ENCODE measurements at places on chromosomes 13 and 19. TPM values are rescaled to one million over a fixed set of nuclear protein-coding genes. Genes with fewer than 3 reads are reported as not detected.
A peak's percentile ranks its signal among the peaks of the same experiment; 100 is the strongest.

DOCK6 gene
- 4.1 TPM for total RNA-seq

TMEM86B gene
- total RNA-seq, result 0.82 TPM

CPB2 gene
- total RNA-seq, result not detected

KLK14 gene
- not detected for total RNA-seq

KLK5 gene
- not detected for total RNA-seq

IL17D gene
- total RNA-seq, result 12.6 TPM

VWA8 gene
- total RNA-seq, result 49.3 TPM

CEACAM21 gene
- 1.2 TPM for total RNA-seq

KLK4 gene
- total RNA-seq, result not detected

LYL1 gene
- 2.9 TPM for total RNA-seq

EFNB2 gene
- total RNA-seq, result 73.4 TPM

- no peak for DNase-seq
These were observed 32.6 kb downstream of the SLC7A1 start for GRCh38 chr13:29562786-29563438.

DNA sequence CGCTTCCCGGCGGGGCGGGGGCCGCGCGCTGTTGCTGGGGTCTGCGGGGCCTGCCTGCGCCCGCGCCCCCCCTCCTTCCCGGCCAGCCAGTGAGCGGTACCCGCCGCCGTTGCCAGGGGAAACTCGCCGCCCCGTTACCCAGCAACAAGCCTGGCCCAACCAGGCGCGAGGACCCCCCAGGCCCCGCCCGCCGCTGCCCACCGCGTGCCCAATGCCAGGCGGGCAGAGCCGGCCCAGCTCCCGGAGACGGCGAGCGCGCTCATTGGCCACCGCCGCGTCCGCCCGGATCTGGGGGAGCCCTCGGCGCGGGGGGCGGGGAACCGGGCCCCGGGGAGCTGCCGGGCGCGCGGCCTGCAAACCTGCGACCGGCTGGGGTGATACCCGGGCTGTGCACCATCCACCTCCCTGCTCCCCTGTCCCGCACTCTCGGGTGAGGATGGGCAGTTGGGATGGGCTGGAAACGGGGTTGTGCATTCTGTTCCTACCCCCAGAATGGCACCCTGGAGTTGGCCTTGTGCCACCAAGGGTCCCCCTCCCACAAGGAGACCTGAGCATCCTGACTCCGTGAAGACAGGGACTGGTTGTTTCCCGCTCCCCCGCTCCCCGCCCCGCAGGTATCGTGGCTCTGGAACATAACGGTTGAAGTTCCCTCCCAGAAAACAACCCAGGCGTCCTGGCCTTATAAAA is 8.8 kb upstream of the BBC3 start:
- DNase-seq, result peak; percentile 83

DNA sequence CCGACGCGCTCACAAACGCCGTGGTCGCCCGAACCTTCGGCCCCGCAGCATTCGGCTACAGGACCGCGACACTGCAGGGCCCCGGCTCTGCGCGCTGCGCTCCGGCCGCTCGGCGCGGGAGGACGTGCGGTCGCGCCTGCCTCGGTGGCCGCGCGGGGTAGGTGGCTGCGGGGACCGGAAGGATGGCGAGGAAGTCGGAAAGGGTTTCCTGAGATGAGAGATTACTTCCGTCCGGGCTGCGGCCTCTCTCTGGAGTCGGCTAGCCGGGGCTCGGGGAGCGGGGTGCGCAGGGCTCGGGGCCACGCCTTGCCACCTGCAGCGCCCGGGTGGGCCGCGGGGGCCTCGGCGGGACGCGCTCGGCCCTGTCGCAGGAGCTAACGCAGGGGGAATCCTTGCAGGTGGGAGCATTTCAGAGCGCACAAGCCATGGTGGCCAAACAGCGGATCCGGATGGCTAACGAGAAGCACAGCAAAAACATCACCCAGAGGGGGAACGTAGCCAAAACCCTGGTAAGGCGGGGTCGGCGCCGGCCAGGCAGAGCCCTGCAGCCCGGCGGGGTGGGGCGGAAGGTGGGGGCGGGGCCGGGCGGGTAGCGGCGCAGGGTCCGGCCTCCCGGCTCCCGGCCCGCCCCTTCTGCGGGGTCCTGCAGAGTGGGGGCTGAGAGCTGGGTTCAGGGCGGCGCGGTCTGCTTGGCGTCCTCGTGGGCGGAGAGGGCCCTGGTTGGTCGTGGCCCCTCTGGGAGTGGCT is at the start of gene SERP2:
SERP2 (plus strand) TSS at position 224 of the 747 bp plus-strand sequence; CDS start at position 426, 202 bp downstream.
- DNase-seq, result peak; percentile 83

DNA sequence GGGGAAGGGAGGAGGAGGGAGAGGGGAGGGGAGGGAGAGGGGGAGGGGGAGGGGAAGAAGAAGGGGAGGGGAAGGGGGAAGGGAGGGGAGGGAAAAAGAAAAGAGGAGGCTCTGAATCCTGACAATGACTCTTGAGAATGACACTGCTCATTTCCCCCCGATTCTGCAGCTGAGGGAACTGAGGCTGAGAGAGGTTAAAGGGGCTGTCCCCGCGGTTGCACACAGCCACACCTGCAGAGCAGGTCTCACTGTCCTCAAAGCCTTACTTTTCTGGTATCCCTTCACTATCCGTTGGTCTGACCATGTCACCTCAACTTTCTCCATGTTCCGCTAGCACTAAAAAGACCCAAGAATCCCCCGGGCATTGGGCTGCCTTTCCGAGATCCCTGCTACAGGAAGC is 35.4 kb downstream of the CYP4F2 start:
- DNase-seq, result no peak

- DNase-seq, result no peak
These were observed 86.5 kb downstream of the TNFSF11 start for GRCh38 chr13:42660333-42660965.

- no peak for DNase-seq
These were observed 320.9 kb downstream of the DCLK1 start for GRCh38 chr13:35810321-35810720.

DNA sequence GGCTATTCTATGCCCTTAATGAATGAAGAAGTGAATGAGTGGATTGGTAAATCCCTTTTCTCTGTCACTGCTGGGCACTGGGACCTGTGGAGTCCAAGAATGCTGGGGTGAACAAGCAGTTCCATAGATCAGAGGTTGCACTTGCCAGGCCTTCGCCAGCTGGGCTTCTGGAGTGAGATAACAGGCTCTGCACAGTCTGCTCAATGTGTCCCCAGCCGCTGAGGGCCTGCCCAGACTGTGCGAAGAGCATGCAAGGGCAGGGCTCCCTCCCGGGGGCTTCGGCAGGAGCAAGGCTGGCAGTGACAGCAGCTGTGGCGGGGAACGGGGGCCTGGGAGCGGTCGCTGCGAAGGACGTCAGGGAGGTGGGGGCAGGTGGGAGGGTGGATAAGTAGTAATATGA is 51.3 kb downstream of the ZNF536 start:
- no peak for DNase-seq

DNA sequence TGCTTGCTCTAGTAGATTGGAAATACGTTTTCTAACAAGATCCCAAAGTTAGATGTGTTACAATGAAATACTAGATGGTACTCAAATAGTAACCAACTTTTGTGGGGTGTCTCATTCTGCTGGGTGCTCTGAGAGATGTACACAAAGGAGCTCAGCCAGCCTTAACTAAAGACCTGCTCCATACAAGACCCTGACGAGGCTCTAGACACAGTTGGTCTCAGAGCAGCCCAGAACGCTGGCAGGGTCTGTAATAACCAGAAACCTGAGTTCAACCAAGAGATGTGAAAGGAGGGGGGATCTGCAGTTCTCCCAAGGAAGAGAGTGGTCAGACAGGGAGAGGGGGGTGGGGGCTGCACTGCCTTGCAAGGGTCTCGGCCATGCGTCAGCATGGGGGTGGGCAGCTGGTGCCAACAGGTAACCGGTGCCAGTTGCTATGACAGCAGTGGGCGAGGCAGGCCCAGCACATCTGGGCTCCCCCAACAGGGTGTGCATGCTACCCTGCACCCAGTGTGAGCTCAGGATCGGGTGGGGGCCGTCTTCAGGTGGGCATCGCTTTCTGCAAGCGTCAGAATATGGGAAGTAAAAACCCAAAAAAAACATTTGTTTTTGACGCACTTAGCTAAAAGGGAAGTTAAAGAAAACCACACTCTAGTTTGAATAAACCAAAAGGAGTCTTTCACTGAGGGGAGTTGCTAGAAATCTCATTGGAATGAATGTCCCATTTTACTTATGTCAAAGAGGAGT is 68.0 kb upstream of the GPR183 start:
- DNase-seq, result no peak

- DNase-seq, result no peak
These were observed 245.0 kb downstream of the KLF5 start for GRCh38 chr13:73303851-73304250.

GRCh38 chr19:48646722-48647216 is 782 bp upstream of the CA11 start:
- DNase-seq, result no peak

GRCh38 chr19:54482889-54483288 is 9.8 kb upstream of the CDC42EP5 start:
- no peak for DNase-seq

GRCh38 chr13:111370570-111371535 is 50.4 kb downstream of the TEX29 start:
- DNase-seq, result no peak

DNA sequence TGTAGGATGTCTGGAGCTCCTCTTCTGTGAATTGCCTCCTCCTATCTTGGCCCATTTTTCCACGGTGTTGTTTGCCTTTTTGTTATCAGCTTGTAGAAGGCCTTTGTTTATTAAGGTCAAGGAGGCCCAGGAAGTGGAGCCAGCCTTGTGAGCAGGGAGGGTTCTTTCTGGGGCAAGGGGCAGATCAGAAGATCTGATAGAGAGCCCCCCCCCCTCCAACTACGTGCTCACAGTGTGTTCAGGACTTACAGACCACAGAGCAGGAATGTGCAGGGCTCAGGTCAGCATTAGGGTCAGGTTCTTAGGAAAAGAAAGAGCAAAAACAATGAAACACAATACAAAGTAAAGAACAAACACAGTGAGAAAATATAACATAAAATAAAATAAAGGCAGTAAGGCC is 59.4 kb downstream of the CCNE1 start:
- no peak for DNase-seq

DNA sequence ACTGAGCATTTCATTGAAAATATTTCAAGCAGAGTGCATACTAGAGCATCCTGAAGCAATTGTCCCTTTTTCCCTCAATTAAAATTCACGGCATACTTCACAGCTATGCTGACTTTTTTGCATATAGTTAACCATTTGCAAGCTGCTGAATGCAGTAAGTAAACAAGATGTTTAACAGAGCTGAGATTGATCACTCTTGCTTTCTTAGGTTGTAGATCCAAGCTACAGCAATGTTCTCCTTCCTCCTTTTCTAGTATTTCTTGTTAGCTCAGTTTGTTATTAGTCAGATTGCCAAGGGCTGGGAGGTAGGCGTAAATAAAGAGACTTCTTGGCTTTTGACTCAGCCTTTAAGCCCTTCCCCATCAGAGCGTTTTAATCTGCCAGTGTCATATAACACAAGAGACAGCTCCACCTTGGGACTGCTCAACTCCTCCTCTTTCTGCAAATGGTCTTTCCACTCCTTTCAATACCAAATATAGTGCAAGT is at the start of gene SLITRK6:
SLITRK6 (minus strand) TSS at position 323 of the 486 bp plus-strand sequence. CDS start 2,911 bp downstream, outside the sequence.
- DNase-seq, result no peak

DNA sequence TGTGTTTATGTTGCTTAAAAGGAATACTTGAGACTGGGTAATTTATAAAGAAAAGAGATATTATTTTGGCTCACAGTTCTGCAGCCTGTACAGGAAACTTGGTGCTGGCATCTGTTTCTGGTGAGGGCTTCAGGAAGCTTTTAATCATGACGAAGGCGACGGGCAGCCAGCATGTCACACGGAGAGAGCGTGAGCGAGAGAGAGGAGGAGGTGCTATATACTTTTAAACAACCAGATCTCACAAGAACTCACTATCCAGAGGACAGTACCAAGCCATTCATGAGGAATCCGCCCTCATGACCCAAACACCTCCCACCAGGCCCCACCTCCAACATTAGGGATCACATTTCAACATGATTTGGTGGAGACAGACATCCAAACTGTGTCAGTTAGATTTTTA is 163.4 kb upstream of the TSC22D1 start:
- no peak for DNase-seq

DNA sequence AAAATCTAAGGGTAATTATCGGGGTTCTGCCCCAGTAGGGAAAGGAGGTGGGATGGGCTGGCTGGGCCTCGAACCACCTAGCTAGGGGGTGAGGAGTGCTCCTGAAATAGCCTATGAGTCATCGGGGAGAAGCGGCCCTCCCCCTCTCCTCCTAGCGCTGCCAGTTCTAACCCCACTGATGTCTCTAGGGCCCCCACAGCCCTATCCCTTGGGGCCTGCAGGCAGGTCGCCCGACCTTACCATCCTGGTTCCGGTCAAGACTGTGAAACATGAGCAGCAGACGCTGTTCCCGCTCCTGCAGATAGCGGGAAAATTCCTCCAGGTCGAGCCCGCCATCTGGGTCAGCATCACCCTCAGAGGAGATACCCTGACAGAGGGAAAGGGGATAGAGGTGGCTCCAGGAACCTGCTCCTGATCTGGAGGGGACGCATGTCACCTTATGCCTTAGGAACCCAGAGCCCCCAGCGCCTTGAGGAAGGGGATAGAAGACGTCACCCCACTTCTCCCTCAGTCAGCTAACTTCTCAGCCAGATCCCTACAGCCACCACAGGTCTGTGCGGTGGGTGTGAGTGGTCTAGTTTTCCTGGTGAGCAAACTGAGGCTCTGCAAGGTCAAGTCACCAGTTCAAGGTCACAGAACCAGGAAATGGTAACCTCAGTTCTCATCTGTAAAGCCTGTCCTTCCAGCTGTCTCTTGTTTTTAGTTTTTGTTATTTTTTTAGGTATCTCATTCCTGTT is 1.5 kb downstream of the SLC25A23 start:
- DNase-seq, result no peak

GRCh38 chr19:13960863-13961784 is 8.8 kb downstream of the DCAF15 start:
- no peak for DNase-seq

GRCh38 chr13:110057052-110057451 is 249.9 kb downstream of the COL4A1 start:
- peak; percentile 32 for DNase-seq

DNA sequence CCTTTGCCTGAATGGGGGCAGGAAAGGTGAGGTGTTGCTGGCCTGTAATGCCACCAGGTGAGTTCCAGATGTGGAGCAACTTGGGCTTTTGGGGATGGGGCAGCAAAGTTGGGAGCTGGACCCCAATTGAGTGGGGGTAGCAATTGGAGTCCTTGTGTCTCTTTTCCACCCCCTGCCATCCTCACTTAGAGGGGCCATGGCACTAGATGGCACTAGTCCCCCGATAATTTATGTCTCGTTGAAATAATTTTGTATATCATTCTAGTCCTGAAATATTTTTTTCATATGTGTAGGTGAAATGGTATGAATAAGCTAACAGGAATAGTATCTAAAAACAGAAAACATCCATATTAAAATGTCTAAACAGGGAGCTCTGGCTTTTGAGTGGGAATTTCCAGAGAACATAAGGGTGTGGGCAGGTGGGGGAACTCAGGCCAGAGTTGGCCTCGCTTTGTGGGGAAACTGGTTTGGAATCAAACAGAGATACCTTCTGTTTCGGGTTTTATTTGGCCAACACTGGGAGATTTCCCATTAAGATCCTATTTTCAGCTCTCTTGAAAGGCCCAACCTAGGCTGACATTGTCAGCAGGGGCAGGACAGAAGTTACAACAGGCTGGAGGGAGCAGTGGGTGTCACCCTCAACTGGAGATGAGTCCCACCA is 3.4 kb downstream of the ZNF576 start:
- DNase-seq, result no peak

- DNase-seq, result no peak
These were observed 3.0 kb downstream of the ZMYM2 start for GRCh38 chr13:19961489-19961888.

- DNase-seq, result no peak
These were observed 141.6 kb downstream of the RXFP2 start for GRCh38 chr13:31880851-31881494.
